ENCODE measurements at places on chromosomes 5 and 9.
A peak's percentile ranks its signal among the peaks of the same experiment; 100 is the strongest.

DNA sequence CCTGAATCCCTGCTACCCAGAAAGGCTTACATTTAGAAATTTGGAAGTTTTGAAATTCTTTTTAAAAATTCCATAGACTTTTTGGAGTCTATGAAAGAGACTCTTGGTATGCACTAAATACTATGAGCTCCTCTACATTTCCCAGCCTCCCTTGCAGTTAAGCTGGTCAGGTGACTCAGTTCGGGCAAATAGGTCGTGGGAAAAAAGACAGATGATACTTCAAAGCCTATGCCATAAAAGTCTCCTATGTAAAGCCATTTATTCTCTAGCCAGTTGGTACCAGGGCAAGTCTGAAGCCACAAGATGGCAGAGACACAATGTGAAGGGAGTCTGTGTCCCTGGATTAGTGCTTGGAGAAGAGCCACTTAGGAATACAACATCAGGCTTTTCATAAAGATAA is 101.8 kb downstream of the BOD1 start:
- no peak for DNase-seq

GRCh38 chr5:140145818-140146522 is 20.2 kb downstream of the IGIP start:
- DNase-seq: peak; percentile 66

GRCh38 chr5:104443706-104444105 is 881.1 kb upstream of the NUDT12 start:
- no peak for DNase-seq

GRCh38 chr9:74951725-74952151 is 974 bp downstream of the C9orf40 start:
- DNase-seq: peak; percentile 30

GRCh38 chr5:110917161-110917875 is 154.2 kb upstream of the TSLP start:
- peak; percentile 18 for DNase-seq

GRCh38 chr5:103428411-103428871 is 134.1 kb downstream of the NUDT12 start:
- DNase-seq: peak; percentile 61

- DNase-seq: no peak
Observed at GRCh38 chr5:39115644-39116343, 41.6 kb upstream of the RICTOR start.

- no peak for DNase-seq
Observed at GRCh38 chr9:104553261-104553660, 15.7 kb upstream of the OR13C8 start.

- DNase-seq: no peak
Observed at GRCh38 chr9:37801959-37802711, 1.5 kb downstream of the DCAF10 start.

GRCh38 chr5:115686051-115686737 is 60.4 kb upstream of the TMED7 start:
- peak; percentile 4 for DNase-seq

- no peak for DNase-seq
Observed at GRCh38 chr9:131585375-131585774, 40.1 kb downstream of the PRRT1B start.

- peak; percentile 1 for DNase-seq
Observed at GRCh38 chr5:107668154-107669095, 2.3 kb downstream of the EFNA5 start.

All from fibroblast of gingiva (primary cell).